H9 (cell line): ENCODE measurements at places on chromosomes 4 and X. TPM values are rescaled to one million over a fixed set of nuclear protein-coding genes. Genes with fewer than 3 reads are reported as not detected.

CCDC110 gene
- total RNA-seq = 2.3 and 3.8 TPM in 2 replicates

DNA sequence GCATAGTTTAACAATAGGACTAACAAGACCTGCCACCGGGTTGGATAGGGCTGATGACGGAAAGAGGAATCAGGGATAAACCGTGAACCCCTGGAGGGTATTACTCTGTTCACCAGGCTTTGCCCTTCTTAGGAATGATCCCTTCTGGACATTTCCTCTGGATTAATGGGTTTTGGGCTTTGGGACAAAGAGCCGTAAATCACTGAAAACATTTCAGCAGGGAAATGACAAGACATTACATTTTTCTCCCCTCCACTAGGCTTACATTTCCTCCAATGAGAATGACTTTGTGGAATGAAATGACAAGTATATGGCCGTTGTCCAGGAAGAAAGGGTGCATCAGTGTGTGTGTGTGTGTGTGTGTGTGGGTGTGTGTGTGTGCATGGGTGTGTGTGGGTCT is 25.9 kb upstream of the RBPJ start:
- DNase-seq = no peak

GRCh38 chrX:618761-619450 is 11.7 kb upstream of the SHOX start:
- no peak for DNase-seq

- no peak for DNase-seq
Observed at GRCh38 chr4:159367781-159368080, 264.9 kb downstream of the RAPGEF2 start.

DNA sequence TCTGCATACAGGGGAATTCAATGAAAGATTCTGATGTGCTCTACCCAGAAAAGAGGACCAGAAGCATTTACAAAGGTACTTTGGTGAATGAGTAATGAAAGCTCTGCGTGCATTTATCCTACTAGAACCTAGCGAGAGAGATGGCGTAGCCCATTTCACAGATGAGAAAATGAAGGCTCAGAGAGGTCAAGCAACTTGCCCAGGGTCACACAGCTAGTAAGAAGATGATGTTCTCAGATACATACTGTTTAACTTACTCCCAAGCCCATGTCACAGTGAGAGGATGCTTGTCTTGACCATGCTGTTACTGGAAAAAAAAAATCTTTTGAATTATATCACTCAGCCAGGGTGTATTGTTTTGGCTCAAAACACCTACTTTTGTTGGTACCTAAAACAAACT is 317.3 kb downstream of the LDB2 start:
- no peak for DNase-seq

- DNase-seq = no peak
Observed at GRCh38 chr4:89800012-89800516, 36.9 kb downstream of the SNCA start.

DNA sequence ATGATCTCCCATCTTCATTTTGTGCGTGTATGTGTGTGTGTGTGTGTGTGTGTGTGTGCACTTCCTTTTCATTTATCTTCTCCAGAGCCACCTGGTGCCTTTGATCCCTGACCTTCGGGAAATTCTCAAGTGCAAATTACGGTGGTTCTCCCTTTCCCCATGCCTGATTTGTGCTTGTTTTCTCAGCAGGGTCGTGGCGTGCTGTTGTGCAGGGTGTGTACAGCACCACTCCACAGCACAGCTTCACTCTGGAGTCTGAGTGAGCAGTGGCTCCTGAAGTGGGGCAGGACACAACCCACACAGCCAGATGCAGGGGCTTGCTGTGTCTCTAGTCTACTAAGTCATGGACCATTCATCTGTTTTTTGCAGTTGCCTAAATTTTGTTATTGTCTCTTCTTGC is 114.2 kb upstream of the TBC1D9 start:
- no peak for DNase-seq
